ENCODE measurements at places on chromosomes 4 and X.
A peak's percentile ranks its signal among the peaks of the same experiment; 100 is the strongest.

DNA sequence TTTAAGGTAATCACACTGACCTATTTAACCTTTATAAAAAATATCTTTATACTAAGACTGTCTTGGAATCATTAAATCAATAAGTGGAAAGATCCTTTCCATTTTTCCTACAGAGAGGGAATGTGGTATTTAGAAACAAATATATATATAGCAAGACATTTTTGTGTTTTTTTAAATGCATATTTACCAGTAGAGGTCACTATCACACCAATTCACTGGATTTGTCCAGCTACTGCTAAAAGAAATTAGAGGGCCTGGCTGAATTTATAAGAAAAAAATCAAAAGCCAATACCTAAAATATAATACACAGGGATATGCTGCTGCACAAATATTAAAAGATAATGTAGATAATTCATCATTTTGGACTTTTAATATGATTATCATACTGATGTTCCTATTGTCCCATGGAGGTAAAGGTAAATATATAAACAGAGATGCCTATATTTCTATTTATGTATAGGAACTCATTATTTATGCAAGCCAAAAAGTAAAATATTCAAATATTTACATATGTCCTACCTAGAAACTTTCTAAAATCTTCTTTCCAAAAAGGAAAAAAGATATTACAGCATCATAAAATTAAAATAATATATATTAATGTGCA, 69.5 kb downstream of the PDE5A start:
- no peak for DNase-seq

DNA sequence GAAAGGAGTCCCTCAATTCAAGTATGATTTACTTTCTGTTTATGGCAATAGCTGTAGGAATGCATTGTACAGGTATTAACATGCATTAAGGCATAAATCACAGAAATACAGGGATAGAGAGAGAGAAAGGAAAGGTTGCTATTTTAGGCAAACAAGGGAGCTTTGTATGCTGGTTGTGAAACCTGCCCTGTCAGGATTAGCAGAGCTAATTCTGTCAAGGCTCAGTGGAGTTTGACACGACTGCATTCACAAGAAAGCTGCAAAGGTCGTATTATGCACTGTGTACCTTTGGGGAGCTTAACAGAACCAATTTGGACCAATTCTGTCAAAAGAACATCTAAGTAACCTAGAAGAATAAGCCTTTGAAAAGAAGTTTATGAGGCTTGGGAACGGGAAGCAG, 239.3 kb downstream of the GRIA2 start:
- DNase-seq, result no peak

DNA sequence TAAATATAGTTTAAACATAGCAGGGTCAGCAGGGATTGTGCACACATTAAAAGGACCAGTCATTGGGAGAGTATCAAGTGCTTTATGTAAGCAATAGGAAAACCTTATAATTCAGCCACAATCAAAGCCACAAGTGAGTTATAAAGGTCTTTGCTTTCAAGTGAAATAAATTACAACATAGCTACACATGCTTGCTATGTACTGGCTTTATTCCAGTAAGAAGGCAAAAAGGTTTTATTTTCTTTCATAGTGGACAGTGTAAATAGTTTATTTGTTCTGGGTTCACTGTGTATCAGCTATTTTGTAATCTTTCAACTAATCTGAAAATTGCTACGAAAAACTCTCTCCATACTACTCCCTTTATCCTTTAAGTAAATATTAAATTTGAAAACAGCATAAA, 691.4 kb downstream of the PCDH7 start:
- DNase-seq, result no peak

DNA sequence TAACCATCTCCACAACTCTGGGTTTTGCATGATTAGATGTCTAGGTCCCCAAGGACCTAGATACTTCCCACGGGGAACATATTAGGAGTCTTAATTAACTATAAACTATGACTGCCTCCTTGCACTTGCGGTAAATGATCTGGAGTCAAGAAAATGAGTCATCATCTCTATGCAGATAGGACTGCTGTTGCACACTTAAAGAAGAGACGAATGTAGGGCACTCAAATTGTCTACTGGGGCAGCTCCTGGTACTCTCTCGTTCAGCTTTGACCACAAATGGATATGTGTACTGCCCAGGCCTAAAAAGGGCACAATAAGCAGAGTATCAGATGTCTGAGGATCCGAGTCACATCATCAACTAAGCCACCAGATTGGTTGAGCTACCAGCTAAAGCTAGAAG, 1783.4 kb upstream of the AGA start:
- DNase-seq, result no peak

GRCh38 chr4:75484190-75484589, 30.0 kb downstream of the RCHY1 start:
- no peak for DNase-seq

DNA sequence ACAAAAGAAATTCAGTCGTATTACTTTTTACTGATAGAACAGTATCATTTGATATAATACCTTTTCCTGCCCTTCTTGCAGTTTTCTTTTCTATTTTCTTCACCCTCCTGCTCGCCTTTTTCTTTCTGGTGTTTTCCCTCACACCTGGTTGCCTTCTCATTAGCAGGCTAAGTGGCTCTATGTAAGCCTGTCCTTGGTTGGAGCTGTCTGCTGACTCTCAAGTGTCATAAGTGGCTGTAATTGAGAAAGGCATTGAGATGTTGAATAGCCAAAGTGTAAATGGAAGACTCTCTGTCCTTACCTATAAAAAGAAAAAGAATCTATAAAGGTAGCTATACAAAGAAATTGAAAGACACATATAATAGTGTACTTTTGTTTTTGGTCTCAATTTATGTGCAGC, 180.7 kb downstream of the ADGRL3 start:
- DNase-seq, result no peak

- no peak for DNase-seq
Observed at GRCh38 chrX:13081395-13082205, 37.2 kb upstream of the FAM9C start.

GRCh38 chrX:139201924-139202323, 328.6 kb upstream of the F9 start:
- no peak for DNase-seq

GRCh38 chrX:15785176-15785750, 5.0 kb upstream of the ZRSR2 start:
- no peak for DNase-seq

- DNase-seq, result no peak
Observed at GRCh38 chrX:6026980-6027379, 201.7 kb downstream of the NLGN4X start.

- DNase-seq, result no peak
Observed at GRCh38 chr4:26317766-26318165, 3.0 kb upstream of the RBPJ start.

DNA sequence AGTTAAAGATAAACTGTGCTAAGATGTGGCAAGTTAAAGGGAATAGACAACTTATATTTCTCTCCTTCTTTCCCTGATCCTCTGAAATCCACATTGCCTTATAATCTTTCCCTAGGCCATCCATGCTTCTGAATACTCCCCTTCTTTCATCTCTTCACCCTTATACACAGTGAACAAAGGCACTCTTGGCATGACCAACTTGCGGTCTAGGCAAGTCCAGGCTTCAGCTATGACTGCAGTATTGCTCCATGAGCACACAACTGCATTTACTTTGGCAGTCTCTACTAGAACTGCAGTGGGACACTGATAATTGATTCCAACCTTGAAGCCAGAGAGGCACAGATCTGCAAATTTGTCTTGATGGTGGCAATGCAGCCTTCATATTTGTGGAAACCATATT, 24.2 kb upstream of the UBA6 start:
- no peak for DNase-seq

DNA sequence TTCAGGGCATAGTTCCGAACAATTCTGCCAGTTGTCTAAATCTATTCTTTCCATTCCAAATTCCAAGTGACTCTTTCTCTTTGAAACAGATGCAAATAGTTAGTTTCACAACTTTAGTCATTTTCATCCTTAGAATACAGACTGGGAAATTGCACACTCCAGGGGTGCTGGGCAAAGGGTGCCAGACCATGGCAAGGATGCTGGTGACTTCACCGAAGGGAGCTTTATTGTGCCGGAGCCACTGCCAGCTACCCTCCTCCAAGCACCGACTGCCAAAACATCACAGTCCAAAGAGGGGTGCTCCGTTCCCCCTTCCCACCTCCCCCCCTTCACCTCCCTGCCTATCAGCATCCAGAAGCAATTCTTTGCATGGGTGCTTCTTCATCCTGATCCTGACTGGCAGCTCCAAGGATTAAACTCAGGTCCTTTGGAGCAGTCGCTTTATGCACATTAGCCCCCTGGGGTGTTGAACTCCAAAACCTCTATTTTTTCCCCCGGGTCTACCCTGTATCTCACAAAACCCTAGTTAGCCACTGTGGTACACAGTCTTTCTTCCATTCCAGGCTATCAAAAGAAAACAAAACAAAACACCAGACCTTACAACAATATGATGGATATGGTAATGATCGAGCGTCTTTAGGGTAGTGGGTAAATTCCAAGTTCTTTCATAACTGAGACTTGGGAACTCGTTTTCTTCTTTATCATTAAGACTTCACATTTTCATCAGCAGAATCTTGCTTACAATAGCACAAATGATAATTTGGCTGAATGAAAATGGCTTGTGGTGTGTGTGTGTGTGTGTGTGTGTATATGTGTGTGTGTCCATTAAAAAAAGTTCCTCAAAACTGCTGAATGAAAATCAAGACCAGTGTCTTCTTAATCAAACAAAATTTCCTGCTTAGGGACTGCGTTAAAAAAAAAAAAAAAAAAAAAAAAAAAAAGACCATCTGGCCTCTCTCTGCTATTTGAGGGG, 28.7 kb downstream of the MID1 start:
- DNase-seq, result no peak

DNA sequence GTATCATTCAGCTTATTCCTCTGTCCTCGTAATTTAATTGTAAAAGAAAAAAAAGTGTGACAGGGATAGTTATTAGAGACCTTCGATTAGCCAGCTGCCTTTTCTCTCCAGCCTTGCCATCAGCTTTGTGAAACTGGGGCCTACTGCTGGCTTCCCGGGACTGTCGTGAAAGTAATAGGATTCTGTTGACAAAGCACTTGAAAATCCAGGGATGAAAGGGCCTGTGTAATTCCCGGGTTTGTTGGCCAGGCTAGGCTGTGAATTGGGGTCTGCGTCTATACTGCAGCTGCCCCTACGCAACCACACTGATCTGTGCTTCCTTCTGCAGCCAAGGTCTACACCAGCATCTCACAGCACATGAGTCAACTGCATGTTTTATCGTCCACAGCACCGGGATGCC, 120.4 kb upstream of the SCML1 start:
- DNase-seq, result no peak

DNA sequence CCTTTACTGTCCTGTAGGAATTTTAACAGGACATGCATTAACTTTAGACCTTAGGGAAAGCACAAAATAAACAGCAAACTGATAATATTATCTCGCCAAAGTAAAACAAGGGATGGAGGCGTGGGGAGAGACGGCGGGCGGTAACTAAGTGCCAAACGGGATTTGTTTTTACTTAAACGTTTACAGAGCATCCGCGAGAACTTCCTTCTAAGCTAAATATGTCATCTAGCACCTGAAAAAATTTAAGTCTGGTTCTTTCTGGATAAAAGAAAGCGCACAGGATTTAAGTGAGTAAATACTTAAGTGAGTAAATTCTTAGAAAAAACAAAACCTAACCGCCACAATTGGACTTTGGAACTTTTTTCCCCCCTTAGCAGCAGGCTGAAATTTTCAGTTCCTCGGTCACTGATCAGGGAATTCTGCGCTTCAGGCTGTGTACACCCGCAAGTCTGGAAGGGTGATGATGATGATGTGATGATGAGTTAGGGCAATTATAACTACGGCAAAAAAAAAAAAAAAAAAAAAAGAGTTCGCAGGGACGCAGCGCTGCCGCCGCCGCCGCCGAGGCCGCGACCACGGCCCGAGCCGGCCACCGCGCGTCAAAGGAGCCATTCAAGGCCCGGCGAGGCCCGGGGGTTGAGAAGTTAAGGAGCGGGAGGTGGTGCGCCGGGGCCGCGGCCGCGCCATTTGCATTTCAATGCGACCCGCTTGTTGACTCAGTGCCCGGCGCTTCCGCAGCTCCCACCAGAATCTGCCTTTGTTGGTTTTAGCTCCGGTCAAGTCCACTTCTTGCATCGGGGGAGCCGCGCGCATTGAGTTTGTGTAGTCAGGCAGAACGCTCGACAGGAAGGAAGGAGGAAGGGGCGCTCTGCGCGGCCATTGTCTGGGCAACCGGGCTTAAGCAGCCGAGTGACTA, 108.8 kb downstream of the SPRY1 start:
- DNase-seq, result peak; percentile 75

DNA sequence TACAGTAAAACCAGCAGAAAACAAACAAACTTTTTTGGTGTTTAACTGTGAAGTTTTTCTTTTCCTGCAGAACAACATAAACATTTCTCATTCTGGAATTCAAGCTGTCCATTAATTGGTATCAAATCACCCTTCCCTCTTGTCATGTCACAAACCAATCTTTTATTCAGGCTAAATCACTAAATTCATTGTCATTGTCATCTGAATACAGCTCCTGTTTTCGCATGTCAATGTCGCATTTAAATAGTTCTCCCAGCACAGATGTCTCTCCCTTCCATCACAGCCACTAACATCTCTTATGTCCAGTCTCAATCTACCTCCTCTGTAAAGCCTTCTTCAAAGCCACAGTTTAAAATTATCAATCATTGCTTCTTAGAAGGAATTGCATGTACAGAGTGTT, 192.1 kb upstream of the PCDH10 start:
- no peak for DNase-seq

DNA sequence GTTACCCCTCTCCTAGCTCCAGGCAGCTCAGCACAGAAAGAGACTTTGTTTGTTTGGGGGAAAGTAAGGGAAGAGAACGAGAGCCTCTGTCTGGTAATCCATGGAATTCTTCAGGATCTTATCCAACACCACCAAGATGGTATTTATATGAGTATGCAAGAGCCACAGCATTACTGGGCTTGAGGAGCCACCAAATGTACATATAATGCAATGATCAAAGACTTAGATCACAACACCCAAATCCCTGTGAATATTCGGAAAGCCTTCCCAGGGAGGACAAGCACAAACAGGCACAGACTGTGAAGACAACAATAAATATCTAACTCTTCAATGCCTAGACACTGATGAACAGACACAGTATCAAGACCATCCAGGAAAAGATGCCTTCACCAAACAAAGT, 116.6 kb downstream of the UPRT start:
- no peak for DNase-seq

GRCh38 chr4:91426725-91427124, 877.0 kb upstream of the GRID2 start:
- no peak for DNase-seq

GRCh38 chr4:13523591-13524503, 20.5 kb downstream of the NKX3-2 start:
- DNase-seq, result no peak

DNA sequence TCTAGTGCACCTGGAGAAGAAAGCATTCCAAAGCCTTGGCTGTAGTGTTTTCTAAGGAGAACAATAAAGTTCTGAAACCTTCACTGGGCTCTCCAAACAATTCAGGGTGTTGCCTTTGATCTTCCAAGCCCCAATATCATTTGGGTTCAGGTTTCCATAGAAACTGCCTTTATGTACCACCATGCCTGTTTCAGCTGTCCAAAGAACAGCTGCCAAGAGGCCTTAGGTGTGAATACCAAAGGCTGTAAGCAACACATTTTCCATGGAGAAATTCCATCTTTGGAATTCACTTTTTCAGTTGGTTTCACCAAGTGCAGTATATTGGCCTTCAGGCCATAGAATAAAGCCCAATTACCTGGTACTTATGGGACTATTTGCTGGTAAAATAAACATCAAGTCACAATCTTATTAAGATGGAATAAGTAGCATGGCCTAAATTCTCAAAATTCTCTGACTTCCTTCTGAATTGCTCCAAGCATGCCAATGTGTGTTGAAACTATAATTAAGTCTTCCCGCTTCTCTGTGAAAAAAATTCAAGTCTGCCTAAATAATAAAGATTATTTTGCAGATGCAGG, 61.9 kb downstream of the COX18 start:
- DNase-seq, result no peak

- no peak for DNase-seq
Observed at GRCh38 chrX:130027569-130027968, 45.1 kb downstream of the BCORL1 start.
